CD4-positive, alpha-beta T cell treated with Interleukin-2 at 100 ng/mL for 4 hours (primary cell): ENCODE measurements at places on chromosomes 1 and 21.
A peak's percentile ranks its signal among the peaks of the same experiment; 100 is the strongest.

DNA sequence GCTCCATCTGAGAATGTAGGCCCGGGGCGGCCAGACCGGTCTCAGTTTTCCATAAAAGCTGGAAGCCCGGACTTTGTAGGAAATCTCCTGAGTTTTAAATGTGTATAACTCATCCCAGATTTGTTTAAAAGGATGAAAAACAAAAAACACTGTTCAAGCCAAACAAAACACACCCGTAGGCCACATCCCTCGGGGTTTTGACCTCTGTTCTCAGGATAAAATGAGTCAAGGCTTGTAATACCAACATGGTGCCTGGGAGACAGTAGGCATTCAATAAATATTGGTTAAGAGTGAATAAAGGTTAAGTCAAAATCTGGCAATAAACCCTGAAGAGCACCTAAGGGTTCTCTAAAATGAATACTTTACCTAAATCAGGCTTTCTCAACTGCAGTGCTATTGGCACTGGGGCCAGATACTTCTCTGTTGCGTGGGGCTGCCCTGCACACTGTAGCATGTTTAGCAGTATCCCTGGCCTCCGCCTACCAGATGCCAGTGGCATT, 55.0 kb downstream of the KAZN start:
- DNase-seq: no peak

GRCh38 chr1:20069874-20070273, at the start of gene PLA2G5:
Gene PLA2G5 (plus strand): TSS chr1:20070194. CDS start chr1:20084831, 14,637 bp downstream.
- DNase-seq: no peak

GRCh38 chr1:43056981-43057391, 98.3 kb upstream of the SLC2A1 start:
- no peak for DNase-seq

GRCh38 chr1:7456722-7457082, 314.4 kb upstream of the VAMP3 start:
- no peak for DNase-seq

- DNase-seq: peak; percentile 27
Measured at GRCh38 chr1:224433041-224433691, 1.4 kb downstream of the WDR26 start.

DNA sequence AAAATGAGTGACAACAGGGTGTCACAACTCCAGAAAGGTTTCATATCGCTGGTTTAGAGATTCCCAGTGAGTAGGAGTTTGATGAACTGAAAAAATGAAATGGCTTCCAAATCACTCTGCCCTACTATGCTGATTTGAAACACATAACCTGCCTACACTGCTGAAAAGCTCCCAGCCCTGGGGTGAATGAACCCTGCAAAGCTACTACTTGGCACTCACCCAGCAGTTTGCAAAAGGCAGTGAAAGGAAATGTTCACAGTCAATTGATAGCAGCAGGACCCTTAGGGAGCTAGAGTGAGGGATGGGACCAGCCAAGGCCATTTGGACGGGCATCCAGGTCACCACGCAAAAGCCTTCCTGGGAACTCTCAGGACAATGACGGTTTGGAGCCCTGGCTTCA, 44.4 kb upstream of the SRP9 start:
- no peak for DNase-seq

GRCh38 chr1:218537122-218537913, 192.2 kb downstream of the TGFB2 start:
- DNase-seq: no peak

DNA sequence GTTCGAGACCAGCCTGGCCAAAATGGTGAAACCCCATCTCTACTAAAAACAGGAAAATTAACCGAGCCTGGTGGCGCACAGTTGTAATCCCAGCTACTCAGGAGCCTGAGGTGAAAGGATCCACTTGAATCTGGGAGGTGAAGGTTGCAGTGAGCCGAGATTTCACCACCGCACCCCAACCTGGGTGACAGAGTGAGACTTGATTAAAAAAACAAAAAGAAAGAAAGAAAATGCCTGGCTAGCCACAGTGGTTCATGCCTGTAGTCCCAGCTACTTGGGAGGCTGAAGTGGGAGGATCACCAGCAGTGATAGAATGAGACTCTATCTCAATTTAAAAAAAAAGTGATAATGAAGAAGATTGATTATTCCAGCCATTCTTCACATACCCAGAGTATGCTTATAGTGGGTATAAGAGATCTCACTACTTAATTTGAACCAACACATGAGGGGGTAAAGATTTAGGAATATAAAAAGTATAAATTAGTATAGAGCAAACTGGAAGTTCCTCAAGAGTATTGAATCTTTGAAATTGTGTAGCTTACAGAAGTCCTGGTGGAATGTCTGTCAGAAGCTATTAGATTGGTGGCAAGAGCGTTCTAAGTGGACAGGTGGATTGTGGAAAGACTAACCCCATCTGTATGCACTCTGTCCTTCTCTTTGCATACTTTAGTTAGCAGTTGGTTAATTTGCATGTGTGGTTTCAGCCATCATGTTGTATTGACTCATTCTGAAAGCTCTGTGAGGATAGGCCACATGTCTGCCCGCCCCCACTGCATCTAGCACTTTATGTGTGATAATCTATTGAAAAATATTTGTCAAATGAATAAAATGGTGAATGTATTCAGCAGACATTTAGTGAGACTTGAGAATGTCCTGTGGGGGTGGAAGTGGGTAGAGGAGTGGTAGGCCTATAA, 25.0 kb downstream of the RLF start:
- DNase-seq: peak; percentile 42

DNA sequence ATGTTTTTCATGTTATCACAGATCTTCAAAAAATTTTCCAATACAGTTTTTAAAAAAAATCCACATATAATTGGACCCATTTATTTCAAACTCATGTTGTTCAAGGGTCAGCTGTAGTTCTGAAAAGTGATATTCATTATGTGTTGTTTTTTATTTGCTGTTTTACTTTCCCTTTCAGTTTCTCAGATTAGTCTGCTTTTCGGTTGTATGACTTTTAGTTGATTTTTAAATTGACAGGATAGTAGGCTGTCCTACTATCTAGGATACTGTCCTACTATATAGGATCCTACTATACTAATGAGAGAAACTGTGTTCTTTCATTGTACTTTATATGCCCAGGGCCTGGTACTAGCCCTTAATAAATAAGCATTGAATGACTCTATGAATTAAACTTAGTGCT, 33.6 kb upstream of the GPR52 start:
- no peak for DNase-seq
